ENCODE measurements at places on chromosomes 5 and 9.

DNA sequence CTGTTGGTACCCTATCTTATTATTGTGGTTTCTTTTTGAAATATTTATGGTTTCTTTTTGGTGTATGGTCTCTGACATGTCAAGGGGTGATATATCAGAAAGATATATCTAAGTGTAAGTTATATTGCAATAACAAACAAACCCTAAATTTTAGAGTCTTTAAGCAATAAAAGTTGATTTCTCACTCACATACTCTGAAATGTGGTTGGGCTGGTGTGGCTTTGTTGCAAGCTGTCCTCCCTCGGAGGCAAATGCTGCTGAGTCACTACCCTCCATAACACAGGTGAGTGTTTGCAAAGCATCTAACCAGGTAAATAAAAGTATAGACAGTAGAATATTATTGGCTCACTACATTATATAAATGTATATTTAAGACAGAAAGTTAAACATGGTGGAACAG, 253.2 kb downstream of the CDH18 start:
- DNase-seq = no peak

- no peak for DNase-seq
Measured at GRCh38 chr5:72205431-72206009, 98.2 kb downstream of the MAP1B start.

DNA sequence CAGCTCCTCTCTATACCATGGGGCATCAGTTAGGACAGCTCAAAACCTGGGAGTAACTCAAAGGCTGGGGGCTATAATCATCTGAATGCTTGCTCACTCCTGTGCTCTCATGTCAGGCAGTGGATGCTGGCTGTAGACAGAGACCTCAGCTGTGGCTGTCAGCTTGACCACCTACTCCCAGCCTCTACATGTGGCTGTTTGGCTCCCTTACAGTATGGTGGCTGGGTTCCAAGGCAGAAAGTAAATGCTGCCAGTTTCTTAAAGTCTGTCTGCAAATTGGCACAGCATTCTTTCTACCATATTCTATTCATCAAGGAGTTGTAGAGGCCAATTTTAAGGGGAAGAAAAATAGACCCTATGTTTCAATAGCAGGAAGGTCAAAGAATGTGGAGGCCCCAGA, 66.9 kb downstream of the TMC1 start:
- no peak for DNase-seq

- DNase-seq = no peak
Measured at GRCh38 chr5:82044010-82044409, 72.2 kb downstream of the ATG10 start.

DNA sequence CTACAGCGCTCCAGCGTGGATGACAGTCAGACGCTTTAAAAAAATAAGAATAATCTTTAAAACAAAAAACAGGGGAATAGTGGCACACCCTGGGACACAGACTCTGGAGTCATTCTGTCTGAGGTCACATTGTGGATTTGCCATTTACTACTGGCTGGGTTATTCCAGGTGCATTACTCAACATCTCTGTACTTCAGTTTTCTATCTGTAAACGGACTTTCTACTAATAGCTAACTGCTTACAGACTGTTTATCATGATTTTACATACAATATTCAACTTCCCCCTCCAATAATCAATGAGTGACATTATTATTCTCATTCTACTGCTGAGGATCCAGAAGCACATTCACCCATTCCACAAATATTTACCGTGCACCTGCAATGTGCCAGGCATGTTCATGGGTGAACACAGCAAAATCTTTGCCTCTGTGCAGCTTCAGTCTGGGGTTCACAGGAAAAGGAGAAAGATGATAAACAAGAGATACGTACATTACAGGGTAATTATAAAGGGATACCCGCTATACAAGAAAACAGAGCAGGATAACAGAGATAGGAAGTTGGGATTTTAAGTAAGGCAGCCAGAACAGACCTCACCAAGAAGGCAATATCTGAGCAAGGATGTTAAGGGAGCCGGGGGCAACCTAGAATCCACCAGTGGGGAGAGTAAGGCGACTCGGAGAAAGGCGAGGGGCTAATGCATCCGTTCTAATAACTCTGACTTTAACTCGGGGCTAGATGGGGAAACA, 984 bp upstream of the RAD23B start:
- DNase-seq = no peak

- no peak for DNase-seq
Measured at GRCh38 chr9:92616199-92616641, 53.7 kb downstream of the IPPK start.

- no peak for DNase-seq
Measured at GRCh38 chr9:76603931-76604570, 145.1 kb downstream of the GCNT1 start.

DNA sequence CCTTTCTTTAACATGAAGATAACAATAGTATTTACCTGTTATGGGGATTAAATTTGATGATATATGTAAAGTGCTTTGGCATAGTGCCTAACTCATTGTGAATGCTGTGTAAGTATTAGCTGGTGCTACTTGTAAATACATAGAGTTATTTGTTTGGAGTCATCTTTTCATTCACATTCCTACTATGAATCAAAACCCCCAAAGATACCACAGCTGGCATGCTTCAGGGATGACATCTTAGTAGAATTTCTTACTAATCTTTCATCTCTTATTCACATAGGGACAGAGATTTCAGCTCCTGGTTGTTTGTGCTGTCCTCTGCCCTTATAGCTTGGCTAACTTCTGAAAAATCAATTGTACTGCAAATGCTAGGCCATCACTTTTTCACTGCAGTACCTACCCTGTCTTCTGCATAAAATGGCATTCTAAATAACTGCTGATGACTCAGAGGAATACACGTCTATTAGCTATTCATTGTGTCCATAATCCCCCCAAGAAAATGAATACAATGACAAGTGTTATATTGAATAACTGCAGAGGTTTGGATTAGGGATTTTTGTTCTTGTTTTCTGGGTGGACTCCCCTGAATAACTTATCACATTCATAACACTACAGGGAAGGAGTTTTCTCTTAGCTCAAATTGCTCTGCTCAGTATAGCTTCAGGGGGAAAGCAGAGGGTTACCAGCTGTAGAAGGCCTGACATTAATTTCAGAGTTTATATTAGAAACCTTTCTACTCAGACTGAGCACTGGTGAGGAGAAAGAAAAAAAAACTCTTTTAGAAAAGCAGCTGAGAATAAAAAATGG, 192.2 kb upstream of the C9orf72 start:
- DNase-seq = no peak

- DNase-seq = no peak
Measured at GRCh38 chr5:155884041-155884440, 442.9 kb upstream of the SGCD start.

GRCh38 chr9:79824265-79824664, 252.5 kb downstream of the TLE4 start:
- no peak for DNase-seq

GRCh38 chr9:3514786-3515185, 11.0 kb downstream of the RFX3 start:
- DNase-seq = no peak

- no peak for DNase-seq
Measured at GRCh38 chr9:120353506-120353905, 226.5 kb downstream of the CDK5RAP2 start.

GRCh38 chr9:79034583-79034982, 537.2 kb upstream of the TLE4 start:
- DNase-seq = no peak

DNA sequence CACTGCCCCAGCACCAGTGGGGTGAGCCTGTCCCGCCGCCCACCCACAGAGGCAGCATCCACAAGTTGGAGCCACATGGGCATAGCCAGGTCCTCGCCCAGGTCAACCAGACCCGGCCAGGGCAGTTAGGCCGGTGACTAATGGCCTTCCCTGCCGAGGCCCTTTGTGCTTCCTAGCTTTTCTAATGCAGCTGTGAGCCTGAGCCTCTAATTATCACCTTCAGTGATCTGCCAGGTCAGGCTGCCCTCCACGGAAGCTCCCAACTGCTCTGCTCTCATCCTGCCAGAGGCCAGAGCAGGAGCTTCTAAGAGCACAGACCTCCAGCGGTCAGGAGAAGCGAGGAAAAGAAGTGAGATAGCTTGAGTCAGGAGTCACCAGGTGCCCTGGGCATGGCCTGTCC, 87.1 kb upstream of the PPP1R26 start:
- no peak for DNase-seq

- no peak for DNase-seq
Measured at GRCh38 chr5:122774519-122774860, 390 bp upstream of the SNX2 start.

- no peak for DNase-seq
Measured at GRCh38 chr5:113375480-113376060, 59.2 kb downstream of the TSSK1B start.

- no peak for DNase-seq
Measured at GRCh38 chr5:111948092-111948841, 191.3 kb upstream of the NREP start.

DNA sequence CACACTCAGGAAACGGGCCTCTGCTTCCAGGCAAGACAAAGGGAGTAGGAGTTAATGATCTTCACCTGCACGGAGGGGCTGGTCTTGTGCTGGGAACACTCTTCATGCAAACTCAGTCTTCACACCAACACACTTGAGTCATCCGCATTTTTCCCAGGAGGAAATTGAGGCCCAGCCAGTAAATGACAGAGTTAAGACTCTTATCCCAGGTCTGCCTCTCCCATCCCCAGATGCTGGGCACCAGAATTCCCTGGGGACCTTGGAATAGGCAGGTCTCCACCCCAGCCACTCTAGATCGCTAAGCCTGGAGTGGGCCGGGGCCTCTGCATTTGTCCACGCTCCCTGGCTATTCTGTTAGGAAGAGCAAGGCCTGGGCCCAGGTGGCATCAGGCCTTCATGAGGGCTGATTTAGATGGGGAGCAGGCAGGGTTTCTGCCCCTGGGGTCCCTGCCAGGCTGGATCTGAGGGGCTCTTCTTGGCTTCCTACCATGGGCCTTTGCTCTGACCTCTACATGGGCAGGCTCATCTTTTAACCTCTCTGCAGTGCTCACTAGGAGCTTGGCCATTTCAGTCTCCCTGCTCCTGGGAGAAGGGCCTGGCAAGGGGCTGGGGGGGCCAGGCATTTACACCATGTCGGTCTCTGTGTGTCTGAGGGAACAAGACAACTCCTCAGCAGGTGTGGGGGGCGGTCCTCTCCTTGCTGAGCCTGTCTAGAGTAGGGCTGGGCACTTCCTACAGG, 77.3 kb downstream of the AMBP start:
- DNase-seq = no peak

DNA sequence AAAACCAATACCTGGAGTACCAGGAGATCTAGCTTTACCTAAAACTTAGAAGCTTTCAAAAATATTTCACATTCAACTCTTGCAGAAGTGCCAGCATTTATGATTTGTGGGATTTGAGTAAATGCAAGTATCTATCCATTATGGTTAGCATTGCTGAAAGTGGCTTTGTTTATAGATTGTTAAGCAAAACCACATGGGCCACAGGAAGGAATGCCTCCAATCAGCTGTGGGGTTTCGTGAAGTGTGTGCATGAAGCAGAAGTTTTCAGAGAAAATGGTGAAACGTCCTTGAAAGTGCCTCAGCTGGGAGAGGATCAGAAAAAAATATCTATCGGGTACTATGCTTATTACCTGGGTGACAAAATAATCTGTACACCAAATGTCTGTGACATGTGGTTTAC, 4.2 kb downstream of the LECT2 start:
- DNase-seq = no peak

DNA sequence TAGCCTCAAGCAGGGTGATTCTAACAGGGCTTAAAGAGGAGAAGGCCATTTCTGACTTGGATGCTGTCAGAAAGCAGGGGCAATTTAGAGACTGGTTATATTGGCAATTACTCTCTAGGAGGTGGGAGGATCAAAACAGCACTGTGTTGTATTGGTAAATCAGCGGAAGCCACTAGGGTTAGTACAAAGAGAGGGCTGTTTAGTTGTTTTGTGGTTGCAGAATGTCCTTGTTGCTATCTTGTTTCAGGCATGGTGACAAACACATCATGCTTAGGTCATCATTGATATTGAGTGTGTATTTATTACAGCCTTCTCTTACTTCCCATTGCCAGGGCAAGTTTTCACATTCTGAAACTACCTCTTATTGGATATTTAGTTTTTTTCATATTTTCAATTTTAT, 165.3 kb downstream of the TAF11L14 start:
- no peak for DNase-seq

DNA sequence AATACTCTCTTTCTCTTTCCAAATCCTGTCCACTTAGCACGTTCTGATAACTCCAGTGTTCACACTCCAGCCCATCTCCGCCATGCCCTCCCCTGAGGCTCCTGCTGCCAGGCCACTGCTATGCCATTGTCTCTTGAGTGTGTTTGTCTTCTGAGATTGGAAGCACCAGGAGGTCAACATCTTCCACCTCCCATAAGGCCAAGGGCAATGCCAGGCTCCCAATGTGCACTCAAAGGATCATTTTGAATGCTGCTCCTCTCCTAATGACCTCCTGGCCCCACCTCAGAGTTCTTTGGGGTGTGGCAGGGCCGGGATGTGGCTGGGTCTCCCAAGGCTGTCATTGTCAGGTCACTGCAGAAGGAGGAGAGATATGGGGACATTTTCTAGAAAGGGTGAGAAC, 19.5 kb downstream of the IGIP start:
- DNase-seq = no peak

- no peak for DNase-seq
Measured at GRCh38 chr9:127999461-127999860, 18.7 kb upstream of the EEIG1 start.

DNA sequence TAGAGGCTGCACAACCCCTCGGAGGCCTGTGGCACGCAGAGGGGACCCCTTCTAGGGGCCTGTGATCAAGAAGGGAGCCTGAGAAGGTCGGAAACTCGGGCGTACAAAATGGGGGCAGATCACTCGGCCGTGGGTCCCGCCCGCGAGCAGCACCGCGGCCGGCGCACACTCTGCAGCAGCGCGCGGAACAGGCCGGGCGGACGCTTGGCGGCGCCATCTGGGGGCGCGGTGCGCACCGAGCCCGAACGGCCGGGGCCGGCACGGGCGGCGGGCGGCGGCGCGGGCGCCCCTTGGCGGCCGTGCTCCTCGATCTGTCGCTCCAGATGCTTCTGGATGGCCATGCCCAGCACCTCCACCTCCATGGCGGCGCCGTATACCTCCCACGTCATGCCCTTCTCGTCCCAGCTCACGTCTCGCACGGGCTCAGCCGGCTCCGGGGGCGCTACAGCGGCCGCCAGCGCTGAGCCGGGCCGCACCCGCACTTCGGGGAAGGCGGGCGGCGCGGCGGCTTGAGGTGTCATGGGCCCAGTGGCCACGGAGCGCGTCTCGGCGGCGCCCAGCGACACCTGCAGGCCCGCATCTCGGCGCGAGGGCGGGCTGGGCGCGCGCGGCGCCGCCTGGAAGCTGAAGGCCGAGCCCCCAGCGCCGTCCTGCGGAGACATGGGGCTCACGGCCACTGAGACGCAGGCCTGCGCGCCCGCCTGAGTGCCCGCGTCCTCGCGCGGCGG, 13.1 kb downstream of the GPRIN1 start:
- DNase-seq = peak; percentile 69

DNA sequence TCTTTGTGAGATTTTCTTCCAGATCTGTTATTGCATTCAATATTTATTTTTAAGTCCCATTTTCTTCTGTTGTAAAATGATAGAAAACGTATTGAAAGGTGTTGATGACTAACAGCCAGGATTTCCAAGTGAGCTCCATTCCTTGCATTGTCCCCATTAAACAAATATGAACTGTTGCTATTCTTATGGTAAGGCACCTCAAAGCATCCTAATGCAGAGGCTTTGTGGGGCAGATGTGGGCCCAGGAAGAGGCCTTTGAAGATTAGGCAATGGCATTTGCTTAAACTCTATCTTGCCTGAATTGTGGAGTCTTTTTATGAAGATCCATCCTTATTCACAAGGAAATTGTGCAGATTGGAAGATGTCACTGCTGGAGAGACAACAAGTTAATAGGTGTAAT, 38.9 kb downstream of the NTRK2 start:
- DNase-seq = no peak

GRCh38 chr5:130286971-130287370, 382.7 kb downstream of the CHSY3 start:
- DNase-seq = no peak

- no peak for DNase-seq
Measured at GRCh38 chr5:123012321-123012720, 24.2 kb downstream of the PPIC start.
